Naive thymus-derived CD8-positive, alpha-beta T cell (primary cell): ENCODE measurements at places on chromosomes 6 and 20.
A peak's percentile ranks its signal among the peaks of the same experiment; 100 is the strongest.

- no peak for DNase-seq
Observed at GRCh38 chr6:130178692-130179091, 44.1 kb downstream of the SAMD3 start.

DNA sequence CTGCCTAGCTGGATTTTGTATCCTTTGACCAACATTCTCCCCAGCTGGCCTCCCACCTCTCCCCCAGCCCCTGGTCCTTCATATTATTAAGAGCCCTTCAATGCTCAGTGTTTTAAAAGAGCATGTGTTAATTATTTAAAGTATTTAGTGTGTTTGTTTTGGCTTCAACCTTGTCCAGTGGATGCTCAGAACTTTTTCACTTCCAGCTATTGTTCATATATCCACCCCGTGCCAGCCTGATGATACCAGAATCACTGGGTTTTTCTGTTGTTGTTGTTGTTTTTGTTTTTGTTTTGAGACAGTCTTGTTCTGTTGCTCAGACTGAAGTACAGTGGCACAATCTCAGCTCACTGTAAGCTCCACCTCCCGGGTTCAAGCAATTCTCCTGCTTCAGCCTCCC lies 30.4 kb upstream of the SNX9 start:
- DNase-seq: no peak

- no peak for DNase-seq
Observed at GRCh38 chr20:47799116-47799715, 13.9 kb upstream of the SULF2 start.

GRCh38 chr20:13681248-13682125 lies 42.8 kb upstream of the TASP1 start:
- DNase-seq: no peak

GRCh38 chr6:4010689-4011090 lies 68.2 kb downstream of the FAM217A start:
- DNase-seq: peak; percentile 14

- no peak for DNase-seq
Observed at GRCh38 chr6:156107624-156108101, 652.0 kb upstream of the NOX3 start.

DNA sequence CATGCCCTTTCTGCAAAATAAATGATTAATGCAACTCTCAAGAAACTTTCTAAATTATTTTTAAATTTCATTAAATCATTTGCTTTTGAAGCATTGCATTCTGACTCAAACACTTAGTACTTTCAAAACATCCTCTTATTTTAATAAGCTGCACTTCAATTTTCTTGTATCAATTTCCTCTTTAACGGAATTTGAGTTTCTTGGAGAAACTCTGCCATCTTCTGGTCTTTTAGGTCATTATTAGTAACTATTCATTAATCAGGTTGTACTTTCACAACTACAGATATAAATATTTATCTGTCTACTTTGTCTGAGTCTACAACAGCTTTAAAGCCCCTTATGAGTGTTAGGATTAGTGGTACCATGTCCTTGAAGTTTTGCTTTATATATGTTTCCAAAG lies 30.2 kb downstream of the TMX4 start:
- DNase-seq: no peak

DNA sequence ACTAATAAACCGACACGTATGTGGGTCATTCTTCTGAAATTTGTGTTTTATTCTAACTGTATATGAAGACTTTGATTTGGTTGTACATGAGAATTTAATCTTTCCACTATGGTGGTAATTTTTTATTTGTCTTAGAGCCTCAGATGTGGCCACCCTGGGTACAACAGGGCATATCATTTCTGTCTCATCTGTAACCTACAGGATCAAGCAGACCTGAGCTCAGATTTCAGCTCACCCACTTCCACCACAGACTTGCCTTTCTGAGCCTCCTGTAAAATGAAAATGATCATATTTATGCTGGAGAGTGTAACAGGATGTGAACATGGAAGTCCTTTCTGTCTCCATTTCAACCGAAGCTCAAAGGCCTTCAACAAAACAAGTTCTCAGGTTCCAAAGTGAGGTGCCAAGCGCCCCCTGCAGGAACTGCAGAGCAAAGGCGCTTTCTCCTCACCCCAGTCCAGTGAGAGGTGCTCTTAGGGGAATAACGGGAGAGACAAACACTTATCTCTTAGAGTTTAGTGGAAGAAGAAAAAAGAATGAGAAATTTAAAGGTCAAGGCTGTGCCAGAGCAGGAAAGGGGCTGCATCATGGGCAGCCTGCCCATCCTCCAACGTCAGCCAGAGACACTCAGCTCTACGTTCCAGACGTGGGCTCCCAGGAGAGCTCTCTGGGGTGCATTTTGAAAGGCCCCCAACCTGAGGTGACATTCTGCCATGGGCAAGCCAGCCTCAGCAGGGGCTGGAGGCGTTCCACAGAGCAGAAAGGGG lies 23.0 kb upstream of the CD24 start:
- DNase-seq: peak; percentile 38

DNA sequence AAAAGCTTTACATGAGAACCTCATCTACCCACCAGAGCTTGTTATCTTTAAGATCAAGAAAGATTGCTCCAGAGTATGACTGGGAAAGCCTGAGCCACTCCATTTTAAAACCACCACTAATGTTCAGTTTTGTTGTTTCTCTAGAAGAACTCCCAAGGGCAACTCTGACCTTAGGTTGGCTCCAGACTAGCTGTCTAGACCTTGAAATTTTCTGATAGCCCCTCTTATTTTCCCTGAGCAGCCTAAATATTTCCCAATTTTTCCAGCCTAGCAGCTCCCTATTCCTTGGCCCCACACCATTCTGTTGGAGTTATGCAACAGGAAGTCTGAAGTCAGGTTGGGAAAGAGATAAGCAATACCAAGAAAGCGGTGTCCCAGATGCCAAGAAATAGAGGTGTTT lies 84.6 kb upstream of the TCF21 start:
- DNase-seq: no peak

- no peak for DNase-seq
Observed at GRCh38 chr20:40085513-40085912, 603.5 kb downstream of the MAFB start.

GRCh38 chr6:69948479-69949114 lies 82.2 kb downstream of the COL19A1 start:
- DNase-seq: no peak

DNA sequence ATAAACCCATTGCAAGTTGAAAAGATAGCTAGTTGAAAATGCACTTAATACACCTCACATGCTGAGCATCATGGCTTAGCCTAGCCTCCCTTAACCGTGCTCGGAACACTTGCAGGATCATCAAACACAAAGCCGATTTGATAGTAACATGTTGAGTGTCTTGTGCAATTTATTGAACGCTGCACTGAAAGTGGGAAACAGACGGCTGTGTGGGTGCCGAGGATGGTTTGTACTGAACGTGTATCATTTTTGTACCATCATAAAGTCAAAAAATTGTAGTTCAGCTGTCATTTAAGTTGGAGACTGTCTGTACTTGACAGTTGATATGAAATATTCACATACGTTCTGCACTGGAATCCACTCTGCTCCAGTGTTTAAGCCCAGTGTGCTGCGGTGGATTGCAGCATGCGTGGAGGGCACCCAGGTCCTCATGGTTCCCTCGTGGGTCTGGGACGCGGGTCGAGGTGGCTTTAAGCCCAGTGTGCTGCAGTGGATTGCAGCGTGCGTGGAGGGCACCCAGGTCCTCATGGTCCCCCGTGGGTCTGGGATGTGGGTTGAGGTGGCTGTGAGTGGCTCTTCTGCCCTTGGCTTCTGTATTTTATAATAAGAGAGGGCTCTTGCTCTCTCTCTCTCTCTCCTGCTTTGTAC lies 77.0 kb downstream of the CDH4 start:
- peak; percentile 71 for DNase-seq

DNA sequence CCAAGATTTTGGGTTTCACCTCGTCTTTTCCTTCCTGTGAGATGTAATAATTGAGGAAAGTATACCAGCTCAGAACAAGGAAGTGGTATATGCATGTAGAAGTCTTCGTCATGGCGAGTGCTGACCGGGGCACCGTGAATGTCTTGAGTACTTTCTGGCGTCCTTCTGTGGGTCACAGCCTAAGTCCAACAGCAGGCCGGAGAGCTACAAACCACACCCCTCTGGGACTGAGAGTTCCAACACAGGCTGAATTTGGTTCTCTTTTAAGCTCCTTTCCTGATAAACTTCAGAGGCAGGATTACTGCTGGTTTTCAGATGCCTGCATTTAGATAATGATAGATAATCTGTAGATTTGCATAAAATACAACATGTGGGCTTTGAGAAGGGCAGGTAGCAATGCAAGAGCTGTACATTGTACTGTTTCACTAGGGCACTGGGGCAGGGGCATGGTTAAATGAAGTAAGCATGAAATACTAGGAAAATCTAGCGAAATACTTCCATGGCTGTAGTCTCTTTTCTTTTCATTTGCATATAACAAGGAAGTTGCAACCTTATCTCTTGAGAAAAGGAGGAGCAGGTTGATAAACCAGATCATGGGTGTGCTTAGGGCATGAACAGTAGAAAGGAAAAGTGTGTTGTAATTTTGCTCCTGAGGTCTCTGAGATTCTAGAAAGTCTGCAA lies at the start of gene ADTRP:
TSS of gene ADTRP (minus strand) at position 156 of the 681 bp plus-strand sequence. CDS start at position 112, 44 bp downstream.
- no peak for DNase-seq

- no peak for DNase-seq
Observed at GRCh38 chr20:48656661-48657211, 171.1 kb downstream of the PREX1 start.

DNA sequence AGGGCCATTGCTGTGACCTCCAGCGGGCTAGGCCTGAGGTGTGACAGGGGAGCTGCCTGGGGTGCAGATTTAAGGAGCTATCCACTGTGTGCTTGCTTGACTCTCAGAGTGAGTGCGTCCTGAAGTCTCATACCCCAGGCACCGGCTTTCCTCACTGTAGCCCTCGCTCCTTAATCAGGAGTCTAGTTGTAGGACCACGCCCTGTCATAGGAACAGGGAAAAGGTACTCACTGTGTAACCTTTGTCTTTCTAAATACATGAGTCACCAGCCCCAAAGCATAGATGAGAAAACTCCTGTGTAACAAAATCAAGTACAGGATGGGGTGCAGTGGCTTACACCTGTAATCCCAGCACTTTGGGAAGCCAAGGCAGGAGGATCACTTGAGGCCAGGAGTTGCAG lies 141.7 kb downstream of the TMEM242 start:
- DNase-seq: no peak

DNA sequence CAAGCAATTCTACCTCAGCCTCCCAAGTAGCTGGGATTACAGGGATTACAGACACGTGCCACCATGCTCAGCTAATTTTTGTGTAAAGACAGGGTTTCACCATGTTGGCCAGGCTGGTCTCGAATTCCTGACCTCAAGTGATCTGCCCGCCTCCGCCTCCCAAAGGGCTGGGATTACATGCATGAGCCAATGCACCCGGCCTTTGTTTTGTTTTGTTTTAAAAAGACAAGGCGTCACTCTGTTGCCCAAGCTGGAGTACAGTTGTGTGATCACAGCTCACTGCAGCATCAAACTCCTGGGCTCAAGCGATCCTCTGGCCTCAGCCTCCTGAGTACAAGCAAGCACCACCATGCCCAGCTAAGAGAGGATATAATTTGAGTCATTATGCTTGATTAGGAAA lies 5.4 kb downstream of the SERINC3 start:
- no peak for DNase-seq

DNA sequence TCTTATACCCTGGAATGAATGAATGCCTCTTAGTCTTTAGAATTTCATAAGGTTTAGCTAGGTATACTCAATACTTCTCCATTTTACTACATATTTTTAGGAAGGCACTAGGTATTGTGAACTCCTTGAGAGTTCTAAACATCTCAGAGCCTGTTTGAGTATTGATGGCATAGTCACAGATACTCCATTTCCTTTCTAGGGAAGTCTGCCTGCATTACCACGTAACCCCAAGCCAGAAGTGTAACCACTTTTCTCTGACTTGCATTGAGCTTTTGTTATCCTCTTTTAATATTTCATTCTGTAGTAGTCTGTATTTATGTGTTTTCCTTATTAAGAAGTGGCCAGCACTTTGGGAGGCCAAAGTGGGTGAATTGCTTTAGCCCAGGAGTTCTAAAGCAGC lies 12.2 kb downstream of the TOP1 start:
- no peak for DNase-seq

DNA sequence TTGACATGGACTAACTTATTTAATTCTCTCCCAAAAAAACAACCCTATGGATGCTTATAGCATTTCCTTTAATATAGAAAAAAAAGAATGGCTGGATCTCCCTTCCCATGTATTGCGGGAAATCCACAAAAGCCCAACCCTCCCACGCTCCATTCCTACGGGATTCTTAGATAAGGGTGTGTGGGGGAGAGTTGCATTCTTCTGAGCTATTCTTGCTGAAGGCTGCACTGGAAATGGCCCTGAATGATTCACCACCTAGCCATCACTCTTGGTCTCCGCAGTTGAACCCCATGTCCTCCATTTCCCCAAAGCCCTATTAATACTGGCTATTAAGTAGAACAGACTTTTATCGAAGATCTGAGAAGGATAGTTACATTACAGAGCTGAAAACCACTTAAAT lies 41.9 kb upstream of the ADGRF5 start:
- no peak for DNase-seq

DNA sequence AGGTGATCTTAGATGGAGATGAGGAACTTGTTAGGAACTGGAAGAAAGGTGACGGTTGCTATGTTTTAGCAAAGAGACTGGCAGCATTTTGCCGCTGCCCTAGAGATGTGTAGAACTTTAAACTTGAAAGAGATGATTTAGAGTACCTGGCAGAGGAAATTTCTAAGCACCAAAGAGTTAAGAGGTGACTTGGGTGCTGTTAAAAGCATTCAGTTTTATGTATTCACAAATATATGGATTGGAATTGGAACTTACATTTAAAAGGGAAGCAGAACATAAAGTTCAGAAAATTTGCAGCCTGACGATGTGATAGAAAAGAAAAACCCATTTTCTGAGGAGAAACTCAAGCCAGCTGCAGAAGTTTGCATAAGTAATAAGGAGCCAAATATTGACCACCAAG lies 176.3 kb downstream of the MOXD1 start:
- no peak for DNase-seq

- DNase-seq: no peak
Observed at GRCh38 chr6:28807682-28808280, 116.0 kb downstream of the TRIM27 start.

DNA sequence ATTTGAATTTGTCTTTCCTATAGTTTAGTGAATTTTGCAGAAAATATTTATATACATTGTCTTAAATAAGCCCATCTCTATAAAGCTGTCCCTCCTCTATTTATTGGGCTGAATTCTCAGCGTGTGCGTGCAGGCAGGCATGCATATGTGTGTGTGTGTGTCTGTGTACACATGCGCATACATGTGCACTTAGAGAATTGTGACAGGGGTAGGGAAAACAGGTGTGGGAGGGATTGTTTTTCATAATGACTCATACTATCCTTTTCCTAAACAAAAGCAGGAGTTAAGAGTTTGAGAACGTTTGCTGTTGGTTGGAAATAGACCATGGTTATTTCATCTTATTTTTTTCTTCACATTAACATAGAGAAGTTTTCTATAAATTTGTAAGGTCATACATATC lies 43.4 kb upstream of the FABP7 start:
- no peak for DNase-seq

- DNase-seq: no peak
Observed at GRCh38 chr6:40774932-40775331, 187.8 kb upstream of the LRFN2 start.
